Stromal cell of bone marrow (primary cell): ENCODE measurements at places on chromosomes 5 and 9.

GRCh38 chr9:71812385-71812784, 44.1 kb upstream of the CEMIP2 start:
- DNase-seq = no peak

- DNase-seq = no peak
These were observed 149.5 kb upstream of the PTCH1 start for GRCh38 chr9:95666096-95666784.

DNA sequence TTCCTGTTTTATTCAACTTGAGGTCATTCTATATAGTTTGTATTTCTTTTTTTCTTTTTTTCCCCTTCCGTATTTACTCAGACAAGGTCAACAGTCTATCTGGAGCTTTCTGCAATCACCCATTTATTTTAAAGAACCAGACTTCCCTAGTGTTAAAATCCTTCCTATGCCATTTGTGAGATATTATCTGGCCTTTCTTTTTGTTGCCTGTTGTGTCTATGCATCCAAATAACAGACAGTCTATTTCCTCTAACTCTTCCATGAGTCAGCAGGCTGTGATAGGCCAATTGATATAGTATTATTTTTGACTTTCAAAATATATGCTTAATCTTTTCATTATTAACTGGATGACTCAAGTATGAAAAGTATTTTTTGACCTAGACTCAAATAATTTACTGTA, 291.2 kb upstream of the PTPRD start:
- no peak for DNase-seq

GRCh38 chr9:106945727-106946660, 83.0 kb downstream of the ZNF462 start:
- DNase-seq = peak; percentile 91

DNA sequence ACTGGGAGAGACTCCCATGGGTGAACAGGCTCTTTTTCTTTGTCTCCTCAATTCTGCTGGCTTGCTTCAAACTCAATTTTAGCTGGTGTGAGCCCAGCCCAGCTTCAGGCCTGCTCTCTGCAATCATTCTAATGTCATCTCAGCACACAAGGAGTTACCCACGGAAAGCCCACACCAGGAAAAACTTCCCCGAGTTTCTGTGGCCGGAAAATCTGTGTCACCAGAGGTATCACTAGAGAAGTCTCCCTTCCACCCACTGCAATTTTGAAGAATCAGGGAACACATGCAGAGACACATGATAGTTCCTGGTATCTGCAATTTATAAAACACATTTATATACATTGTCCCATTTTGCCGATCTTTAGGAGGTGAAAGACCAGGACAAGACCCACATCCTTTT, 13.5 kb upstream of the NDFIP1 start:
- DNase-seq = no peak

GRCh38 chr9:134455934-134456755, 129.9 kb downstream of the RXRA start:
- peak; percentile 96 for DNase-seq

GRCh38 chr9:23659346-23660006, 166.6 kb downstream of the ELAVL2 start:
- no peak for DNase-seq

- DNase-seq = no peak
These were observed 143.3 kb upstream of the TLE4 start for GRCh38 chr9:79428422-79428821.

GRCh38 chr5:158611581-158611980, 488.1 kb downstream of the EBF1 start:
- no peak for DNase-seq

DNA sequence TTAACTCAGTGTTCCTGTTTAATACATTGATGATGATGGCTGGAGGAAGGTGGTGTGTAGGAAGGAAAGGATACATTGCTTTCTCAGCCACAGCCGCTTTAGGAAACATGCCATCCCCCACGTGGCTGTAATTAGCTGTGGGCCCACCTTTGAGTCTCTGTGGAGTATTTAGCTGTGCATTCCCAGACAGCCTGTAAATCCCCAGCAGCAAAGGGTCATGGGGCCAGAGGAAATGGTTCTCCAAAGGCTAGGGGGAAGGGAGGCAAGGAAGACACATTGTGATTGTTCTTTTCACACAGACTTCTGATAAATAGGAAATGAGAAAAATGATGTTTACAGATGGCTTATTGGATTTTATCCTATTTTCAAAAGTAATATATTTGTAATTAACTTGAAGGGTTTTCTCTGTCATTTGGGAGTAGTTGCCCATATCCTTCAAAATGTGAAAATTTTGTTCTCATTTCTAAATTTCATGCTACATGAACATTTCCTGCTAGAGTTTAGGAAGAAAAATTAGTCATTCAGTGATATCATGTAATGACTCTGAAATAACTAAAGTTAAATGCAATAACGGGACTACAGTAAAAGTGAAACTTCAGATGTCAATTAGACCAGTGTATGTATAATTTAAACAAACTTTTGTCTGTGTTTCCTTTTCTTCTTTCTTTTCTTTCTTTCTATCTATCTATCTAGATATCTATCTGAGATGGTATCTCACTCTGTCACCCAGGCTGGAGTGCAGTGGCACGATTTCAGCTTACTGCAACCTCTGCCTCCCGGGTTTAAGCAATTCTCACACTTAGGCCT, 24.3 kb upstream of the F2R start:
- no peak for DNase-seq

- DNase-seq = no peak
These were observed 2.3 kb downstream of the UQCRQ start for GRCh38 chr5:132868754-132869153.

DNA sequence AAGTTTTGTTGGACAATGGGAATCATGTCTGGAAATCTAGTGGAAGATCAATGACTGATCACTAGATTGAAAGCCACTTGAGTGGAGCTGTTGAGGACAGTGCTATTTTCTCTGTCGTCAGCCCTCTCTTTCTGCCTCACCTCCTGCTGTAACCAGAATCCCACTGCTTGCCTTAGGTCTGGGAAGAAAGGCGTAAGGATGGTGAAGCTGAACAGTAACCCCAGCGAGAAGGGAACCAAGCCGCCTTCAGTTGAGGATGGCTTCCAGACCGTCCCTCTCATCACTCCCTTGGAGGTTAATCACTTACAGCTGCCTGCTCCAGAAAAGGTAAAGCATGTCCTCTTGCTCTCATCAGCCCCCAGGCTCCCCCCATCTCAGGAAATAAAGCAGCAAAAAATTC, 1.1 kb downstream of the NSG2 start:
- DNase-seq = no peak

DNA sequence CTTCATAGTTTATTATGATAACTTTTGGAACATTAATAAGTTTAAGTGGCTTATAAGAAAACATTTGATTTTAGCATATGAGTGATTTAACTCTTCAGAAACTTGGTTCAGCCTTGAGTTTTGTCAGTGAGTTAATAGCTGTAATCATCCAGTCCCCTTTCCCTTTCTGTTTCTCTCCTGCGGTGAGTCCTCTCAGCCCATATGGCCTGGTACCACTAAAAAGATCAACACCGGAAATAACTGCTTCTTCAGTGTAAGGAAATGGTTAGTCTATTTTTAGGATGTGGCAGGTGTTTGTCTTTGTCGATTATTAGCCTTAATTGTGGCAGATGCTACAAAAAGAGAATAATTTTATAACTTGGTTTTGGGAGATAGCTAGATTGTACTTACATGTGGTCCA, 120.2 kb upstream of the GRHPR start:
- no peak for DNase-seq

DNA sequence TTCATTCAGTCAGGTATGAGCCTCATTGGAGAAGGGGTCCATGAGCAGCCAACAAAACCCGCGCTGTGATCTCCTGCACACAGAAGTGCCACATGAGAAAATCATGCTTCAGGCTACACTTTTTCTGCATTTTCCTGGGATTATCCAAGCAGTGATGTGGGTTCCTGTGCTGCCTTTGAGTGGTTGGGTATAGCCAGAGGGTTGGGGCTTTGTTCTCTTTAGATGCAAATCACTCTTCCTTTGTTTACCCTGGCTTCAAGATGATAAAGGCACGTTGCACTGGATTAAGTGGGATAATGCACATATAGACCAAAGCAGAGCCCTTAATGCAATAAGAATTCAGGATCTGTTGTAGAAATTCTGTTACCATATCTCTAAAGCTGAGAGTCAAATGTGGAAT, 18.7 kb downstream of the ECM2 start:
- DNase-seq = no peak

DNA sequence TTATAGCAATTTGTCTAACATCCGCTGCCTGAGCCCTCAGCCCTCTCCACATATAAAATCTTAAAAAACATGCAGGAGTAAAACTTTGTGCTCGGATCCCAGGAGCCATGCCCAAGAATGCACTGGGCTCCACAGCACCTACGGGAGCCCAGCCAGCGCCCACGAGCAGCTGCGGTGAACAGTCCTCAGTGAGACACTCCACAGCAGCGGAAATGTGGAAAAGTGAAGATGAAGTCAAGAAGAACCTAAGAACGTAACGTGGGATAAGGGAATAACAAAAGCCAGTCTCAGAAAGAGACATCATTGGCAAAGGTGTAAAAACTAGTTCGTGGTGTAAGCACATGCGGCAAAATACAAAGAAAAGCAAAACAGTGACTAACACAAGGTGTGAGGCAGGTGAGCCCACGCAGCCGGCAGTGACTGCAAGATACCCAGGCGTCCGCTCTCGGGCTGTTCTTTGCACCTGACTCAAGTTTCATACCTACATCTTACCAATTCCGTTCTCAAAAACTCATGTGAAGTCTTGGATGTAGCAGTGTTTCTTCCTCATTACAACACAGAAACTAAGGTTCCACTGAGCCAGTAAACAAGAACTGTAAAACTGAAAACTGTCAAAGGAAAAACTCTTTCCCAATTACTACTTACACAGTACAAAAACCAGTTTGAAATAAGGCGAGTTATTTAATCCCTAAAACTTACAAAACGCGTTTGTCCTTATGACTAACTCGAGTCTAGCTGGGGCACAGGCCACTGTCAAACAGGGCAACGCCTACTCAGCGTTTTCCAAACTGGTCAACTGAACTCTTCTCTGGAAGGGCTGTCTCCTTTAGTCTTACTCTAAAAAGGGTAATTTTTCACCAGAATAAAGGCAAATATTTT, 1.7 kb downstream of the CAMSAP1 start:
- peak; percentile 34 for DNase-seq

- no peak for DNase-seq
These were observed 48.2 kb downstream of the EQTN start for GRCh38 chr9:27248702-27249101.

GRCh38 chr9:114919611-114920010, 10.8 kb downstream of the TNFSF8 start:
- no peak for DNase-seq

- peak; percentile 88 for DNase-seq
These were observed 191.6 kb upstream of the MSX2 start for GRCh38 chr5:174532455-174533453.

GRCh38 chr5:14417792-14418765, 163.5 kb upstream of the OTULINL start:
- no peak for DNase-seq

GRCh38 chr9:132729235-132729890, 59.1 kb downstream of the GTF3C4 start:
- DNase-seq = no peak

DNA sequence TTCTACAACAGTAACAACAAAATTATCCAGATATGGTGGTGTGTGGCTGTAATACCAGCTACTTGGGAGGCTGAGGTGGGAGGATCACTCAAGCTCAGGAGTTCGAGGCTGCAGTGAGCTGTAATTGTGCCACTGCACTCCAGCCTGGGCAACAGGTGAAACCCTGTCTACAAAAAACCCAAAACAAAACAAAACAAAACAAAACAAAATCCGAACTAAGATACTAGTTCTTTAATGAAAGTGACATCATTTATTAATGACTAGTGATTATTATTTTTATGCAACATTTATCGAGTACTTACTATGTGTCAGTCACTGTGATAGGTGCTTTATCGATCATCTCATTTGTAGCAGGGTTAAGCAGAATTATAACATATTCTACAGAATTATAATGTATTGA, 196.9 kb upstream of the GDNF start:
- no peak for DNase-seq

GRCh38 chr9:105978336-105978735, 284.0 kb downstream of the TMEM38B start:
- DNase-seq = no peak

- DNase-seq = no peak
These were observed 252.9 kb downstream of the HSPA4 start for GRCh38 chr5:133304707-133305216.

DNA sequence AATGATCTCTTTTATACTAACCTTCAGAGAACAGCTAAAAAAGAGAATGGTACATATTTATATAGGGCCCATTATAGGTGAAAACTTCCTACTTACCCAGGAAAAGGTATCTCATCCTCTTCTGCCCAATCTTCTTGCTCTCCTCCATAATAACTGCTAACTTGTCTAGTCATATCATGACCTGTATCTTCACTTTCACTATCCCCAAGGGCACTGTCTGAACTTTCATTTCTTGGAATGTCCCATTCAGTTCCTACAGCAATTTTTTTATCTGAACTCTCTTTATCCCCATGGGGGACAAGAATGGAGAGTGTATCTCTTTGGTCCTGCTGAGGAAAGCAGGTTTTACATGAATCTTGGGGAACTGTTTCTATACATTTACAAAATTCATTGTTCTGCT, 36.4 kb upstream of the RAPGEF6 start:
- DNase-seq = no peak
